Cortex of kidney (tissue), 1 donor: ENCODE measurements at places on chromosomes 3 and 15.

DNA sequence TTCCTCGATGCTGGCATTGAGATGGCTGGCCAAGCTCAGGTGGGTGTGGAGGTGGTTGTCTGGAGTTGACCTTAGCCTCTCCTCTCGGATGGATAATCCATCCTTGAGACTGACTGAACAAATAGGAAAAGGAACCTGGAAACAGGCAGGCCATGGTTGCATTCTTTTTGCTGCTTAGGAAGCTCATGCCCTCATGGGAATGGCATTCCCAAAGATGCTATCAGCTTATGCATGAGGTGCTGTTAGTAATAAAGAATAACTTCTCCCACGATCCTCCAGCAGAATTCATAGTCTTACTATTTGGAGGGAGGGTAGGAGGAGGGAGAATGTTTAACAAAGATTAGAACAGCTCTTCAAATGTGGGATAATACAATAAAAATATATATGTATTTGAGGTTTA, 303.0 kb upstream of the TPM1 start:
- DNase-seq, result no peak

DNA sequence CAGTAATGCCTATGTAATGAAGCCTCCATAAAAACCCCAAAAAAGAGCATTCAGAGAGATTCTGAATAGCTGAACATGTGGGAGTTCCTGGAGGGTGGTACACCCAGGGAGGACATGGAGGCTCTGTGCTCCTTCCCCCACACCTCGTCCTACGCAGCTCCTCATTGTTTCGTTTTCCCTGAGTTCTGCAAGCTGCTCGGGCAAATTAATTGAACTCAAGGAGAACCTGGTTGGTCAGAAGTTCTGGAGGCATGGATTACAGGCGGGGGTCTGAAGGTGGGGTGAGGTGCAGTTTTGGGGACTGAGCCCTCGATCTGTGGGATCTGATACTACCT, 142.2 kb downstream of the MYO9A start:
- DNase-seq, result no peak

- no peak for DNase-seq
Observed at GRCh38 chr15:75452364-75452864, 924 bp upstream of the SIN3A start.

GRCh38 chr3:117117188-117117936, 407.8 kb downstream of the TUSC7 start:
- no peak for DNase-seq

GRCh38 chr15:80418892-80419537, 14.8 kb downstream of the ARNT2 start:
- no peak for DNase-seq

GRCh38 chr15:48307586-48307985, 23.6 kb upstream of the DUT start:
- DNase-seq, result no peak
